ENCODE measurements at places on chromosomes 5 and 9. TPM values are rescaled to one million over a fixed set of nuclear protein-coding genes. Genes with fewer than 3 reads are reported as not detected.

FOXD4L5 gene
- not detected for total RNA-seq

TLE1 gene
- 15.0 TPM for total RNA-seq

CDX1 gene
- total RNA-seq, result not detected

FOXD4 gene
- not detected for total RNA-seq

LIX1 gene
- total RNA-seq, result 0.15 TPM

IFNK gene
- total RNA-seq, result not detected

ANKRD55 gene
- total RNA-seq, result not detected

DNA sequence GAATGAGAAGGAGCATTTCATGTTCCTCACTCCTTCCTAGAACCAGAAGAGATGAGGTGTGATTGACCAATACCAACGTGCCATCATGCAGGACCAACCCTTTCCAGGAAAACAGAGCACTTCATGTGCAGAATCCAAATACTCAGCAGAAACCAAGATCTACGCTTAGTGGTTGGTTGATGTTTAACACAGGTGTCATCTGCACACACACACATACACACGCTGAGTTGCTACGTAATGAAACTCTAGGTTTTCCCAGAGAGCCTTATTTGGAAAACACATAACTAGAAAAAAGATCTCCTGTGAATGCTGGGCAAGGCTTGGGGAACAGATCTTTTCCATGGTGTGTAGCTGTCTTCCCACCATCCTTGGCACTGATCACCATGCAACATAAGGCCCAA is 21.1 kb upstream of the ZNF622 start:
- no peak for DNase-seq

- no peak for DNase-seq
Measured at GRCh38 chr9:129467739-129468666, 152.9 kb downstream of the C9orf50 start.

DNA sequence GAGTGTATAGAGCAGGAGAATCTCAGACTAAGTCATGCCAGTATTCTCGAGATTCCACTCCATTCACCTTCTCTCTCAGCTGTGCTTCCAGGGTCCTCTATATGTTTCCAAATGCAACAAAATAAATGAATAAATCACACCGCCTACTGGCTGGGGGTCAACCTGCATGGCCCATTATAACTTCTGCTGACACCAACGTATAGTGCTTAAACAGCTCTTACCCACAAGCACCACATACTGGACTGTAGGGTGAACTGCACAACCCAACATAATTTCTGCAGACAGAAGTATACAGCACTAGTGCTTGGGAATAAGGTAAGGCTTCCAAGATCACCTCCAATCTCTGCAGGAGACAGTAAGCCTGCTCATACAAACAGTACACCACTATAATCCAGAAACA is 33.1 kb upstream of the HTR4 start:
- DNase-seq, result no peak

DNA sequence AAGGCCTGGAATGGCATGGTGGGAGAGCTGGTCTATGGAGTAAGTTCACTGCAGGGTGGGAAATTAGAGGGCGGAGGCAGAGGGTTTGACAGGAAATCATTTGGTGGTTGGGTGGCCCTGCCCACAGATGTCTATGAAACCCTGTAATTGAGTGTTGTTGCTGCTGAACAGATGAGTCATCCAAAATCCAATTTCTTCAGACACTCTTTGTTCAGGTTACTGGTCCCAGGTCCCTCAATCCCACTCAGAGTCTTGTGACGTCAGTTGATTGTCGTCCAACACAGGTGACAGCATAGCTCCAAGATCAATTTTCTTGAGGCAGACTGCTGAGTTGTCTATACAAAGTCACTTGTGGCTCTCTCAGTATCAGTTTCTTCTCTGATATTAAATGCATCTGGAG is 208.6 kb downstream of the GRIA1 start:
- DNase-seq, result no peak

GRCh38 chr5:19795218-19795617 is 192.8 kb downstream of the CDH18 start:
- DNase-seq, result no peak

DNA sequence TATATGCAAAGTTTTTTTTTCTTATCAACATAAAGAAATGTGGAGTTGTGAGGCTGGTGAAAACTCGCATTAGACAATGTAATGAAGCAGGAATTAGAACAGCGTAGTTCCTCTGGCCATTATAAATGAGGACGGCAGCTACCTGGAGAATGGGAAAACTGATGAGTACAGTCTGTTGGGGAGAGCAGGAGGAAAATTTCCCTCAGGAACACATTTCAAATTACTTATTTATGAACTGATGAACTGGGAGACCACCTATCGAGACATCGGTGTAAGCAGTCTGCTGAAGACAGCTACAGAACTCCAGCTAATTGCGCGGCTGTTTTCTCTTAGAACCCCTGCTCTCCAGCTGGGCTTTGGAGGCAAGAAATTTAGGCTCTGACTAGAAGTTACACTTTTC is 343.9 kb upstream of the CLINT1 start:
- no peak for DNase-seq

DNA sequence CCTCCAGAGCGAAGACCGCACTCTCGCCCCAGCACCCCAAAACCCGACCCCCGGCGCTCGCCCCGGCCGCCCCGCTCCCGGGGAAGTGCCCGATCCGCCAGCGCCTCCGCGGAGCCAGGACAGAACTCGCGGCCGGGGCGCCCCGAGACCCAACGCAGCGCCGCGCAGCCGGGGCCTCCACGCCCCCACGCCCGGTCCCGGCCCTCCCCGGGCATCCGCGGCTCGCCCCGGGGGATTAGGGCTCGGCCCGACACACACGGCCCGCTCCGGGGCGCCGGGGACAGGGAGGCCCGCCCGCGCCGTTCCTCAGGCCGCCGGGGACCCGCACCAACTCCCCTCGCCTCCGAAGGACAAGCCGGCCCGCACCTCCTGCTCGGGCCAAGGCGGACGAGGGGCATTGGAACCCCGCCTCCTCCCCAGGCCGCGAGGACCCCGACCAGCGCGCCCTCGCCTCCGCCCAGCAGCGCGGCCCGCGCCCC is 544 bp downstream of the FNBP1 start:
- DNase-seq, result peak; percentile 43

DNA sequence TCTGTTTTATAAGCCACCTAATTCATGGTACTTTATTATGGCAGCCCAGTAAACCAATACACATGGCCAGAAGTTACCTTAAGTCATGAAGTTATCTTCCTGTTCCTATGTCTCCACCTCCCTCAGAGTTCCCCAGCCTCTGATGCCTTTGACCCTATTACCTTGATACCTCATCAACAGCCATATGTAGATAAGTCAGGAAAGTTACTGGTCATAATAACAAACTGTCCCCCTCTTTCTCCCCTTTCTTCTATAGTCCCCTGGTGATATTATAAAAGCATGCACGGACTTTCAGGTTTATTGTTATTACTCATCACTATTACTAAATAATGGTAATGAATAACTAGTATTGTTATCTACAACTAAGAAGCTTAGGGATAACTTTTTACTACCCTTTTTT is 168.9 kb upstream of the FER start:
- no peak for DNase-seq

GRCh38 chr9:134949681-134950385 is 32.1 kb upstream of the FCN1 start:
- no peak for DNase-seq

- no peak for DNase-seq
Measured at GRCh38 chr5:81425569-81425968, 31.6 kb upstream of the ACOT12 start.

DNA sequence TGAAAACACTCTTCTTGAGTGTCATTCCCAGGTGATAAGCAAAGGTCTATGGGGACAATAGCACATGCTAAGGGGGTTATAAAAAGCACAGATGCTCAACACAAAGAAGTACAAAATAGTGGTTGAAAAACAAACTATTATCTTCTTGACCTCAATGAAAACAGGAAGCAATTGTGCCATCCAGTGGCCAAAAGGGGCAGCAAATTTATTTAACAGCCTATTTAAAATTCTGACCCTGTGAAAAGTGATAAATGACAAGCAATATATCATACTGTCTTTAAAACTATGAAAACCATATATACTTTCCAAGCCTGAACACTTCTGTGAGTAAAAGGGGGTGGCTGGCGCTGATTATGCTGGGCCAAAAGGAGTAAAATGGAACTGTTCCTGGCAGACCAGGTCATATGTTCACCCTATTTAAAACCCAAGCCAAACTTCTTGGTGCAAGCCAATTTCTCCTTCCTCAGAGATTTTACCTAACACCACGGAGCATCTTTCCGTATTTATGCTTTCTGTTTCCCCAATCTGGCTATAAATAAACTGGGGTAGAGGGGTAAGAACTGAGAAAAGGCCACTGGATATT is 29.7 kb downstream of the TEX10 start:
- DNase-seq, result no peak

DNA sequence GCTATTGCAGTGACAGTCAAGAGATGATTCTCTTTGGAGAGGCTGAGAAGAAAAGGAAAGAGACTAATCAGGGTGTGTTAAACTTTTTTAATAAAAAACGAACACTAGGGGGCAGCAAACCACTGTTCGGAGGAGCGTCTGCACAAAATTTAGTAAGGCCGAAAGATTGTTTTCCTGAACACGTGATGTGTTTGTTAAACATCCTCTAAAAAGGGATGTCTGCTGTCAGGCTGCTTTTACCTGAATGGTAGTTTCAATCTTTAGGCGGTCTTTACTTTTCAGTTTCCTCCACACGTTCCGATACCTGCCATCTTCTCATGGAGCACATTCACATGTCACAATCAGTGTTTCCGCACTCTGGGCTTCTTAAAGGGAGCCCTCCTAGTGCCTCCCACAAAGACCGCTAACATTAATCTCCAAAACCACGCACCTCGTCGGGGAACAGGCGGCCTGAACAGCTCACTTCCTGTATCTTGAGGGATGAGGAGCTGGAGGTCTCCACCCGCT is 125.2 kb downstream of the GPBP1 start:
- peak; percentile 21 for DNase-seq

DNA sequence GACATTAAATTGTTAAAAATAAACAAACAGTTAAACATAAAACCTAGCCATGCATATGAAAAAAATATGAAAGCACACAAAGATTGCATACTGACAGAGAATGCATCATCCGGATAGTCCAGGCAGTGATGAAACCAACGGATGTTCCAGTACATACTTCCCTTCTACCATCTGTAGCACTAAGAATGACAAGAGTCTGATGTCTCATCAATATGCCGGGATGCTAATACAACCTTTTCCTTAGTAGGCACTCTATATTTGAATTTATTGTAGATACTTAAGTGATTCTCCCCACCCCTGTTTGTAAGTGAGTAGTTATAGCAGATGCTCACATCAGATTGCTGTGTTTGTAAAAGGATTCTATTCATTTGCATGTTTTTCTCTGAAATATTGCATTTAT is 571.2 kb upstream of the WWC1 start:
- DNase-seq, result no peak

GRCh38 chr5:80712919-80713318 is 58.1 kb upstream of the DHFR start:
- no peak for DNase-seq

DNA sequence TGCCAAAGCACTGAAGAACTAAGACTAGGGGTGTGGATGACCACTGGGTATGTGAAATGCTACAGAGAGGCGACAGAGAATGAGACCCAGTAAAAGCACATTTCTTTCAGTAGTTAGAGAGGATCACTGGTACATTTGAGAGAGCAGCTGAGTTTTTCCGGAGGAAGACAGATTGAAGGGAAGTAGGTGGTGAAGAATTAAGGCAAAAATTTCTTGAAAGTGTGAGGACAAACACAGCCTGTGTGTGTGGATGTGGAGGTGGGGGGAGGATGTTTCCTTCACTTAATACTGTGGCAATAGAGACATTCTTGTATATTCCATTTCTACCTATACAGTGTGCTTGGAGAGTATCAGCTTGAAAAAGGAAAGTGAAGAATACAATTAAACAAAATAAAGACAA is 871.2 kb upstream of the DMAC1 start:
- no peak for DNase-seq

DNA sequence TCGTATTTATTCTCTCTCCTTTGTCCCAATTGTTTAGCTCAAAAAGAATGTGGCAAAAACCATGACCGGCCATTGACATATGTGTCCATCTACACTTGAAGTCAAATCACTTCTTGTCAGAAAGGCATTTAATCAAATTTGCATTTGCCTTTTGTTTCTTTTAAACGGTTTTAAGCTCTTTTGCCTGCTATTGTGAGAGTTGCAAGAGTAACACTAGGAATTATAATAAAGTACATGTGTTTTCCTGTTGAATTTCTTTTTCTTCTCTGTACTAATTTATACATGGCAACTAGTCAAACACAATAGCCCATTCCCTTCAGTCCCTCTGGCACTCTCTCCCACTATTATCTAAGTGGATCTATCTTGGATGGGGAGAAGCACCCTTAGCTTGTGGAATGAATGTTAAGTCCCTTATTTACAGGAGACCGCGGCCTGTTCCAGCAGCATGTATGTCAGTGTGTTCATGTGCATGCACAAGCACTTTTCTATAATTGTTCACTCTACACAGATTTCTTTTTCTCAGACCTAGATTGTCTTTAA is 3.2 kb downstream of the ADAMTSL1 start:
- DNase-seq, result no peak

DNA sequence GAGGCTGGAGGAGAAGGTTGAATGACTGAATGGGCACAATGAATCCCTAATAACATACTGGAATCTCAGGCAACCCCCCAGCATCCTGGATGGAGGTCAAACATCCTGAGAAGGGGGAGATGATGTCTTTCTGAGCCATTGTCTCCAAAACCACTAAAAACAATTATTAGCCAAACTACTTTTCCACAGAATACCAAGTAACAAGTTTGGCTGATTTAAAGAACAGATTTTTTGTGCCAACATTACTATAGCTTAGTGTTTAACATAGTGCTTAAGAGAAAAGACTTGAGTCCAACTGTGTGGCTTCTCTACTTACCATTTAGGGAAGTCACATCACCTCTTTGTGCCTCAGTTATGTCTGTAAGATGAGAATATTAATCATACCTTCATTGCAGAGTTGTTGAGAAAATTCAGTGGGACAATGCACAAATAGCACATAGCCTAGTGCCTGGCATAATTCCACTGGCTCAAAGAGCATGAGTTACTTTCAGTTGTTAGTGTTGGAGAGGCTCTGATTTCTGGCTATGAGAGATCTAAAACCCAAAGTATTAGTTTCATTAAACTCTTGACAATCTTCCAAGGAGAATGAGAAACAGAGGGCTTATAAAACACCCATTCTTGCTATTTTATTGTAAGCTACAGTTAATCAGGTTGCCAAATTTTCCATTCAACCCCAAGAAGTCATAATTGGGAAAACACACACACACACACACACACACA is 111.3 kb upstream of the NR3C1 start:
- no peak for DNase-seq

DNA sequence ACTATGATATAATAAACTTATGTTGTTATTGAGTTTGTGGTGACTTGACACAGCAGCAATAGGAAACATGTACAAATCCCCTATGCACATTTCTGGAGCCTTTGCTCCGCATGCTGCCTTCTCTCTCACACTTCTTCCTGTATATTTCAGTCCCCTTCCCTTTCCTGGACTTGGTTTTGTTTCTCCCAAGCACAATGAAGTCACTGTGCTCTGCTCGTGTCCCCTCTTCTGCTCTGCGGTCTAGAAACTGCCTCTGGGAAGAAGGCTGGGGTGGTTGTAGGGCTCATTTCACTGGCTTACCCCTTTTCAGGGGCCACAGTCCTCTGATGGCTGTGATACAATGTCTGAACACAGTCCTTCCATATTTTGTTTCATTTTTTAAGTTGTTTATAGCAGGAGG is 15.7 kb upstream of the FGD3 start:
- DNase-seq, result no peak

Data from left cardiac atrium (tissue), 4 donors.